Activated effector memory CD4-positive, alpha-beta T cell treated with Interleukin-2 at 50 U/mL for 16 hours (primary cell): ENCODE measurements at places on chromosomes 7 and 10.

- peak; percentile 55 for DNase-seq
Measured at GRCh38 chr7:150988230-150989226, 2.3 kb upstream of the NOS3 start.

DNA sequence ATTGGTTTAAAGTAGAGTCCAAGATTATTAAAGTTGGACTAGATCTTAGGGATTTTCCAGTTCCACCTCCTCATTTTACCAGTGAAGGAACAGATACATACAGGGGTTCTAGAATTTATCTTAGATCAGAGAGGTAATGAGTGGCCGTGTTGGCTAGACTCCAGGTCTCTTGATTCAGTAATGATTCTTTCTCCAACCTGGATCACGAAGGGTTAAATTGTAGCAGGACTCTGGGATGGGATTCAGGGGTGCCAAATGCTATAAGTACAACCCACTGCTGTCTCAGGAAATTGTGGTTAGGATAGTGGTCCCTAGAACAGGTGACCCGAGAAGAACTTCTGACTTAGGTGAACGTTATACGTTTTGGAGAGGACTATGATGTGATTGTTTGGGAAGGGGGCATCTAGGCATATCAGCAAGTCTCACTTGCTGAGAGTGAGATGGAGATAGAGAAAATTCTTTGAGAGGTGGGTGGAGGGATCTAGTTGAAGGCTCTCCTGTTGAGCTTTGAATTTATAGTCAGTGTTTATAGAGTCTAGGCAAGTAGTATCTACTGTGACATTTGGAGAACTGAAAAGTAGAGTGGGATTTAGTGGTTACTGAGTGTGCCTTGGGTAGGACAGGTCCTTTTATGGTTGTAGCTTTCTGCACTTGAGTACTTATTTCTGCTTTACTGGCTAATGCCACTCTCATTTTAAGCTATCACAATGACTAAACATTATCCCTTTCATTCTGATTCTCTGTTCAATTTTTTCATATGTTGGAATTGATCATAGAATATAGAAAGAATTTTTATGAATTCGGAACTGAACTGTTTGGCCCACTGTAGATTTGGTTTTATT is 58.3 kb downstream of the ST7 start:
- no peak for DNase-seq

GRCh38 chr10:120606051-120606764 is 149.2 kb downstream of the PLPP4 start:
- DNase-seq, result no peak

DNA sequence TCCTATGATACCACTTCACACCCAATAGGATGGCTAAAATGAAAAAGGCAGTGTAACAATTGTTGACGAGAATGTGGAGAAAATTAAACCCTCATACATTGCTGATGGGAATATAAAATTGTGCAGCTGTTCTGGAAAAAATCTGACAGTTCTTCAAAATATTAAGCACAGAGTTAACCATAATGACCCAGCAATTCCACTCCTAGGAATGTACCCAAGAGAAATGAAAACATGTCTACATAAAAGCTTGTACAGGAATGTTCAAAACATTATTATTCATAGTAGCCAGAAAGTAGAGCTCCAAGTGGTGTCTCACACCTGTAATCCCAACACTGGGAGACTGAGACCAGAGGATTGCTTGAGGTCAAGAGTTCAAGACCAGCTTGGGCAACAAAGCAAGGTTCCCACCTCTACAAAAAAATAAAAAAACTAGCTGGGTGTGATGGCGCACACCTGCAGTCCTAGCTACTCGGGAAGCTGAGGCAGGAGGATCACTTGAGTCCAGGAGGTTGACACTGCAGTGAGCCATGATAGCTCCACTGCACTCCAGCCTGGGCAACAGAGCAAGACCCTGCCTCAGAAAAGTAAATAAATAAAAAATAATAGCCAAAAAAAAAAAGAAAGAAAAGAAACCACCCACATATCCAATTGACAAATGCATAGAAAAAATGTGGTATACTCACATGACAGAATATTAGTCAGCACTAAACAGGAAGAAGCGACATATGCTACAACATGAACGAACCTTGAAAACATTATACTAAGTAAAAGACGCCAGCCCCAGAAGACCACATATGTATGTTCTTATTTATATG is 5.0 kb downstream of the RHEB start:
- DNase-seq, result no peak

DNA sequence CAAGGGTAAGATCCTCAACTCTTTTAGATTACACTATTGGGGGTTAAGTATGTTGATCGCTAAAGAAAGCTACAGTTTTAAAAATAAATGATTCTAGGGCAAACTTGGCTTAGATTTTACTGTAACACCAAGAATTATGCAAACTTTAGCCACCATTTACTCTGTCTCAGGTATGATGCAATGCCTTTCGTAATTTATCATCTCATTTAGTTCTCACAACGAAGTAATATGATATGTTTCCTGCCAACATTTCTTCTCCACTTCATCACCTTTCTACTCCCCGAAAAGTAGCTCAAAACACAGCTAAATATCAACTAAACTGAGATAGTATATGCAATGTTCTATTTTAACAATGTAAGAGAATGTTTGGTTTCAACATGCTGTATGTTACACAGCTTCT is 21.1 kb downstream of the FAM133B start:
- no peak for DNase-seq

DNA sequence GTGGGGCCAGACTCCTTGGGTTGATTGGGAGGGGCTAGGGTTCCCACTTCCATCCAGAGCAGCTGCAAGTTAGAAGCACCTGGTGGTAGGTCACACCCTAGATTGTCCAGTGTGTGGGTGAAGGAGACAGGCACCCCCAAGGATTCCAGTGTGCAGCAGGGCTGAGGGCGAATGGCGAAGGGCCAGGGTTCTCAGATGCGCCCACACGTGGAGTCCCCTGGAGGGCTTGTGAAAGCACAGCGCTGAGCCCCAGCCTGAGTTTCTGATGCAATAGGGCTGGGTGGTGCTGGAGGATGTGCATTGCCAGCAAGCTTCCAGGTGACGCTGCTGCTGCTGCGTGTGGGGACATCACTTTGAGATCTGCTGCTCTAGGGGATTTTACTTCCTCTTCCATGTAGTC is 25.4 kb downstream of the TBATA start:
- no peak for DNase-seq

DNA sequence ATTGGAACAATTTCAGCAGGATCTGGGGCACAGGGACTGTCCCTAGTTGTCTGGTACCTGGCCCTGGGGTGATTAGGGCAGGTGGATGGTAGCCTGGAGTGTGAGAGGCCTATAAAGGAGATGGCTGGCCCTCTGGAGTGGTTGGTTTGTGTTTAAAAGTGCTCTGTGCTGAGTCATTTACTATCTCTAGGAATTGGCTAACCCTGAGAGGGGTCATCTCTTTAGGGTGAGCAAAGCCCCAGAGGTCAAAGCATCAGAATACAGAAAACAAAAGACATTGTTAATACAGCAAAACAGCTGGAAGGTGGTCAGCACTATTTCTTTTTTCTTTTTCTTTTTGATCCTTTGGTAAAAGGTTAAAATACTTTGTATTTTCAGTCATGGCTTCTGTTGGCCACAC is 43.4 kb upstream of the BMPER start:
- no peak for DNase-seq

DNA sequence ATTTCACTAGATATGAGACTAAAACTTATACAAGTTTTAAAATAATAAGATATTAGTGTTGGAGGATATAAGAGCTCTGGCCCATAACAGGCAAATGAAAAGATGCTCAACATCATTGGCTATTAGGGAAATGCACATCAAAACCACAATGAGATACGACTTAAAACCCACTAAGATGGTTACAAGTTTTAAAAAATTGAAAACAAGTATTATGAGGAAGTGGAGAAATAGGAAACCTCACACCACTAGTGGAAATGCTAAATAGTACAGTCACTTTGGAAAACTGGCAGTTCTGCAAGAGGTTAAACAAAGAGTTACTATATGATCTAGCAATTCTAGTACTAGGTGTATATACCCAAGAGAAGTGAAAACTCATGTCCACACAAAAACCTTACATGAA is 17.2 kb downstream of the PANK1 start:
- no peak for DNase-seq

- DNase-seq, result no peak
Measured at GRCh38 chr7:92478095-92478494, 349 bp upstream of the ERVW-1 start.

DNA sequence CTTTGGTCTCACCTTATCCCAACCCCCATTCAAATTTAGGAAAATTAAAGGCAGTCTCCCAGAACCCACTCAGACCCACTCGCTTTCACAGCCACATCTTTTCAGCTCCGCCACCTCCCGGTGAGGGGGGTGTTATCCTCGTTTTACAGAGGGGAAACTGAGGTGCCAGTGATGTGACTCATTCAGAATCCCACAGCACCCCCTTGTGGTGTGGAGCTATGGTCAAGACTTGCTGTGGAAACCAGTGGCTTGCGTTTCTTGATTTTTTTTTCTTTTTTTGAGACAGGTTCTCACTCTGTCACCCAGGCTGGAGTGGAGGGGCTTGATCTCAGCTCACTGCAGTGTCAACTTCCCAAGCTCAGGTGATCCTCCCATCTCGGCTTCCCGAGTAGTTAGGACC is 27.6 kb downstream of the SLC35G1 start:
- no peak for DNase-seq
